ENCODE measurements at places on chromosomes 1 and 21.

DNA sequence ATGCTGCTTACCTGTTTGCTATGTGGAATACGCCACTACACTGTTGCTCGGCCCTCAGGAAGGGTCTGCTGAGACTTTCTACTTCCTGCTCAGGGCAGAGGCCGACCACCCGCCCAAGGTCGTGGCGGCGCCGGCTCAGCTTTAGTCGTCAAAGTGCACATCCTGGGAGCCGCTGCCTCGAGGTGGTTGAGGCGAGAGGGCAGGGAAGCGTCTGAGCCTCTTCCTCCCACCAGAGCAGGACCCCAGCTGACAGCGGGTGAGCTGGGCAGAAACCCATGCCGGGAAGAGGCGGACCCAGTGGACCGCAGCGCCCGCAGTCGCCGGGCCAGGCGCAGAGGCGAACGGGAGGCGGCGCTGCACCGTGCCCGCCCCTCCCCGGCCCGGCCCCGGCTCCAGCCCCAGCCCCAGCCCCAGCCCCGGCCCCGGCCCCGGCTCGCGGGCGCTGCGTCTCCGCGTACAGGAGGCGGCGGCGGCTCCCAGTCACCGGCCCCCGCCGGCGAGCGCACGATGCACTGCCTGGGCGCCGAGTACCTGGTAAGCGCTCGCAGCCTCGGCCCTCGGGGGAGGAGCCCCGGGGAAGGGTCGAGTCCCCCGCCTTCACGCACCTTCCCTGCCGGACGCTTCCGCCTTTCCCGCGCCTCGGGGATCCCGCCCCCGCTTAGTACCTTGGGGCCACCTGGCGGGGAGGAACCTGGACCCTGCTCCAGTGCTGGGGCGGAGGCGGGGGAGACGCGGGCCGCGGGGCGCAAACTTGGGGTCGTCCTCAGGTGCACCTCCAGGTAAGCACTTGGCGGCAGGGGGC is at the start of gene SLC44A3:
TSS of gene SLC44A3 (plus strand) at position 413 of the 802 bp plus-strand sequence. CDS start at position 508, 95 bp downstream.
- peak; percentile 92 for DNase-seq

- no peak for DNase-seq
These were observed 12.8 kb upstream of the CLSTN1 start for GRCh38 chr1:9836632-9836960.

GRCh38 chr1:229047840-229048620 is 222.9 kb upstream of the RAB4A start:
- DNase-seq, result no peak

GRCh38 chr1:223455470-223455869 is 62.3 kb downstream of the CCDC185 start:
- no peak for DNase-seq

DNA sequence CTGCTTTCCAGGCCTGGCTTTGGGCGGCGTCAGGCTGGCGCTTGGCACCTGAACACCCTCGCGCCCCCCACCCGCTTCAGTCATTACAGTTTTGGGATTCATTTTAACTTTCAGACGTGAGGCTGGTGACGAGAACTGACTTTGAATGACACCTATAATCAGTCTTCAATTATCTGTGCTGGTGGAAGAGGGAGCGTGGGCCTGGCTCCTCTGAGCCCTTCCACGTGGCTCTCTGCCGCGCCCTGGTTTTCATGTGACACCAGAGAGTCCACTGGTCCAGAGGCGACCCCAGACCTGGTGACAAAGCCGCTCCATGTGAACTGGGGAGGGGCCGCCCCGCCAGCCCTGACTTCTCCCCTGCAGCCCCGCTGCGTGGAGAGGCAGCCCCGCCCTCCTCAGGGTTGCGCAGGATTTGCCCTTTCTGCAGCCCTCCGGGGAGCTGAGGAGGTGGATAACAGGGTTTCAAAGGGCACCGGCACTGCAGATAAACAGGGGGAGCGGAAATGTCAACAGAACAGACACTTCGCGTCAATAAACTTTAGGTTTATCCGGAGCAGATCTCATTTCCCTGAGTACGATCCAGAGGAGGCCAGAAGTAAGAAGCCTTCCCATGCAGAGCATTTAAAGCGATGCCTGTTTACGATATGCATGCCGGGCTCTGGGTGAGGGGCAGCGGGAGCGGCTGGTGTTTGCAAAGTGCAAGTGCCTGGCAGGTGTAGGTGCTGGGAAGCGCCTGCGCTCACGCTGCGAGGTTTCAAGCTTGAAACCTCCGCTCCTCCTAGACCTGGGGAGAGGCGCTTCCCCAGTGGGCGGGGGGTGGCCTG is 56.4 kb downstream of the AJAP1 start:
- no peak for DNase-seq

GRCh38 chr1:38740487-38740886 is 119.1 kb downstream of the RRAGC start:
- no peak for DNase-seq

DNA sequence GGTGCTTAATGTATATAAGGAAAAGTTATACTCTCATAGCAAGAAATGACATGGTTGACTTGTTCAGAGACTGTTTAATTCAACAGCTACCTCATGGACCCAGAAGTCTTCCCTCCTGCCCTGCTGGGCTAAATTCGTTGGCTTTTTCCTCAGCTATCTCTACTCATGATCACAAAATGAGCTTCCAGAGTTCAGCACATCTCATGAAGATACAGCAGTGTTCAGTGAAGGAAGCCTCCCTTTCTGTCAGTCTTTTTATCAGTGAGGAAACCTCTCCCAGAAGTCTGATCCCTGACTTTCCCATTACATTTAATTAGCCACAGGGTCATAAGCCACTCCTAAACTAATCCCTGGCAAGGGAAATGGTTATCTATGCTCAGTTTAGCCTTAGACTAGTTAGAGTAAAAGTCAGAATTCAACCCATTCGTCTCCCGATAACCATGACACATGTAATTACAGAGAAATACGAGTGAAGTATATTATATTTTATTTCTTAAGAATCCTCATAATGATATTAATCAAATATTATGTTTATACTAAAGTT is 97.5 kb downstream of the DENND1B start:
- DNase-seq, result no peak

- DNase-seq, result no peak
These were observed 21.0 kb downstream of the MTARC1 start for GRCh38 chr1:220807726-220808125.

DNA sequence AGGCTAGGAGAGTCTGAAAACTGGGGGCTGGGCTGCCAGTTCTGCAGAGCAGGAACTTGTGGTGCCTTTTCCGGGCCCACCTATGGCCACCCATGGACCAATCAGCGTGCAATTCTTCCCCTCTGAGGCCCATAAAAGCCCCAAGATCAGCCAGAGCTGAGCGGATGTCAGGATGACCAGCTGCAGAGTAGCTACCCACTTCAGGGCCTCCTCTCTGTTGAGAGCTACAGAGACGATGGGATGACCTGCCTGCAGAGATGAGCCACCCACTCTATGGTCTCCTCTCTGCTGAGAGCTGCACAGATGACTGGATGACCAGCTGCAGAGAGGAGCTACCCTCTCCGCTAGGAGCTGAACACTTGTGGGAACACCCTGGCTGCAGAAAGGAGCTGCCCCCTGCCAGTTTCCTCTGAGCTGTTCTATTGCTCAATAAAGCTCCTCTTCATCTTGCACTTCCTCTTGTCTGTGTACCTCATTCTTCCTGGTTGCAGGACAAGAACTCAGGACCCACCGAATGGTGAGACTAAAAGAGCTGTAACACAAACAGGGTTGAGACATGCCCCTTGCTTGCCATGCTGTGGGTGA is 12.8 kb upstream of the AADACL4 start:
- no peak for DNase-seq

GRCh38 chr1:15722836-15723532 is 13.1 kb upstream of the SLC25A34 start:
- no peak for DNase-seq

DNA sequence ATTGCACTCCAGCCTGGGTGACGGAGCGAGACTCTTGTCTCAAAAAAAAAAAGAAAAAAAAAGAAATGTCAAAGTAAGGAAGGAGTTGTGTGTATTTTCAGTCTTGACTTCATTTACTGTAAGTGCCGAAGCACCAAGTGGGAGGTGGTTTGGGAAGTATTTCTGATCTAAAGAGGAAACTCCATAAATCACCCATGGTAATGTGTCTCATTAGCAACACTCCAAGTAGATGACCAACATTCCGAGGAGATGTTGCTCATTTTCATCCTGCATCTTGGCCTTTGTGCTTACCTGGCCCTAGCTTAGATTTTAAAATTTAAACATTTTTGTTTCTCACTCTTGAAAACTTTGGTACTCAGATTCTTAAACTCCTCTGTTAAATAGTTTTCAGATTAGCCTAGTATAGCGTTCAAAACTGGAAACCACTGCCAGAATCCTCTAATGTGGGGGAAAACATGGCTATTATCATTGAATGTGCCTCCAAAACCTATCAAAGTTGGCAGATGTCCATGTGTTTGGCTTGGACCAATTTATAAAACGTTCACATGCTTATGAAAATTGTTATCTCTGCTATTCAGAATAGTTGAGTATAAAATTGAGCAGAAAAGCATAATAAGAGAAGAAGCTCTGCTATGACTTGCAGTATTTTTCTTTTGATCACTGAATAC is 110.4 kb downstream of the NFIA start:
- no peak for DNase-seq

GRCh38 chr1:244919320-244920282 is 55.3 kb upstream of the HNRNPU start:
- DNase-seq, result no peak

GRCh38 chr1:245397771-245398170 is 243.0 kb downstream of the KIF26B start:
- no peak for DNase-seq

DNA sequence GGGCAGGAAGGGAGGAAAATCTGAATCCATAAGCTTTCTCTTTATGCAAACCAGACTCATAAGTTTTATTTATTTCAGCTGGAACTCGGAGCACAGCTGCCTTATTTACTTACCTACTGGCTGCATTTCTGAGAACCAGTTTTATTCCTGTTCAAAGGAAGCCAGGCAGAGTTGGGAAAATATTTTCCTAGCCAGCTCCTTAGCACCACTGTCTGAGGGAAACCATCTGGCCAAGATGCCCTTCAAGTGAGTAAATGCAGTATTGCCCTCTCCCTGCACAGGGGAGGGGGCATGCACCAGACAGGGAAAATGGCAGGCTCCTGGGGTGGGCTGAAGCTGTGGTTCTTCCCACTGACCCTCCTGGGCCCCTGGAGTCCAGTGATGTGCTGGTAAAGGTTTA is 28.9 kb upstream of the FMOD start:
- no peak for DNase-seq

- peak; percentile 9 for DNase-seq
These were observed 355.8 kb downstream of the GPATCH2 start for GRCh38 chr1:217274927-217275654.

GRCh38 chr1:75542818-75543570 is 67.9 kb downstream of the SLC44A5 start:
- DNase-seq, result no peak

DNA sequence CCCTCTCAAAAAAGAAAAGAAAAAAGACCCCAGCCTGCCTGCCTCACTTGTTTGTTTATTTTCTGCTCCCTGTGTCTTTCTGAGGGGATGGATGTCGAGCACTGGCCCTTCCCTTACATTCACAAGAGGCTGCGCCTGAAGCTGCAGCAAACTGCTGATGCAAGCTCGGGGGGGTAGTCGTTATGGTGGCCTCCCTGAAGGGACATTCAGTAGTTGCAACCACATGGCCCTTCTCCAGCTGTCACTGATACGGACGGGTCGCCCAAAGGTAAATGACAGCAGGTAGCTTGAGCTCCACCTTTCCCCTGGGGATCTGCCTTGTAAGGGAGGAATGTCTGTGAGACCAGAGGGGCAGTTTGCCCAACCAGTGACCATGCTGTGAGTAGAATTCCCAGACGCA is 17.7 kb downstream of the PLEKHM2 start:
- DNase-seq, result no peak

DNA sequence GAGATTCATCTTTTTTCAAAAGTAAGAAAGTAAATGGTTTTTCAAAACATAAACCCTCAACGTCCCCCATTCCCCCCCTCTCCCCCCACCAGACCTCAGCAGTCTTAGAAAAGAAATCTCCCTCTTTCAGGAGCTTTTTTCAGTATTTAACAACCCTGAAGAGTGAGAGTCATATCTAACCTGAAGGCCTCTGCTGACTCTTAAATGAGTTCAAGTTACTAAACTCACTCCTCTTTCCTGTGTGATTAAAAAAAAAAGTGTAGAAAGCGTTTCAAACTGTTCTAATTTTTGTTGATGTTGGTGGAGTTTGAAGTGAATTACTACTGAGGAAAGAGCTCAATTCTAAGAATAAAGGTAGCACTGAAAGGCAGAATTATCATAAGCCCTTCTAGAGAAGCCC is 93.7 kb downstream of the VAV3 start:
- DNase-seq, result no peak

DNA sequence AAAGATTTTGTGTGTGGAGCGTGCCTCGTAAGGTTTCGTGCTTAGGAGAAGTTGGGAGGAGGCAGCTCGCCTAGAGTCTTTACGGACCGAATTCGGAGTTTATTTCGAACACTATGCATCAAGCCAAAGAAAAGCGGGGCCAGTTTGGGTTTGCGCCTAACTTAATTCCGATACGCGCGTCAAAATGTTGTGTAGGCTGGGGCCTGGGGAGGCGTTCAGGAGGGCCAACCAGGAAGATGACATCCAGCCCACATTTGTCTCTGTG is 6.4 kb downstream of the FOXD2 start:
- no peak for DNase-seq

DNA sequence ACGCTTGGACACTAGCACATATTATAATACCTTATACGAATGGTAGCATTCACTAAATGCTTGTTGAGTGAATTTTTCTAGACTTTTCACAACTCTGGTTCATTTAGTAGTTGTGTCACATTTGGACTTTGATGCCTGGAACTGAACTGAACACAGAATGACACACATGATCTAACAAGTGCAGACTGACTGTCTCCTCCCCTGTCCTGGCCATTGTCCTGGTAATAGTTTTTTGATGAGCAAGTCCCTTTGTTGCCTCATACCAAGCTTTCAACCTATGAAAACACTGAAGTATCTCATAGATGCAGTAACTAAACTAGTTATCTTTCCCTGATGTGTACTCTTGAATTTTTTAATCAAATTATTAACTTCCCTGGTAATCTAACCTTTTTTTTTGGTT is 66.4 kb downstream of the LRRC8D start:
- peak; percentile 48 for DNase-seq

DNA sequence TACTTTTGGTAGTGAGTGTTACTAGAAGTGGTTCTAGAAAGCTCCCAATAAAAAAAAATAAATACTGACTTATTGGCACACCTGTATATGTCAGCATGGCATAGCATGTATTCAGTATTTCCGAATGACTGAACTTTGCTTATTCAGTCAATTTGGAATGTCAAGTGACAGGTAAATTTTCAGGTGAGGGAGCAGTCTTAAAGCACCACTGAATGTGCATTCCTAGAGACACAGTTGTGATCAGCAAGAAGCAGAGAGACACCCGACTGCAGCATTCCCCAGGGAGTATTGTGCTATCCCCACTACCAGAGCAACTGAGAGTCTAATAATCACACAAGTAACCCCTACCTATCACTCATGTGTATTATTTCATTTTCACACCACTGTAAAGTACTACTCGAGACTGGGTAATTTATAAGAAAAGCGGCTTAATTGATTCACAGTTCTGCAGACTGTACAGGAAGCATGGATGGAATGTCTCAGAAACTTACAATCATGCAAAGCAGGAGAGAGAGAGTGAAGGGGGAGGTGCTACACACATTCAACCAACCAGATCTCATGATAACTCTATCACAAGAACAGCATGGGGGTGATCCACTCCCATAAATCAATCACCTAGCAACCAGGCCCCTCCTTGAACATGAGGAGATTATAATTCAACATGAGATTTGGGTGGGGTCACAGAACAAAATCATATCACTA is 201.5 kb downstream of the TBX15 start:
- DNase-seq, result no peak
